ENCODE measurements at places on chromosomes 11 and 22. TPM values are rescaled to one million over a fixed set of nuclear protein-coding genes. Genes with fewer than 3 reads are reported as not detected.

The SCGB1C1 gene
- not detected for total RNA-seq

The UPK3A gene
- total RNA-seq, result not detected

The ZBTB16 gene
- 3.8 TPM for total RNA-seq

DNA sequence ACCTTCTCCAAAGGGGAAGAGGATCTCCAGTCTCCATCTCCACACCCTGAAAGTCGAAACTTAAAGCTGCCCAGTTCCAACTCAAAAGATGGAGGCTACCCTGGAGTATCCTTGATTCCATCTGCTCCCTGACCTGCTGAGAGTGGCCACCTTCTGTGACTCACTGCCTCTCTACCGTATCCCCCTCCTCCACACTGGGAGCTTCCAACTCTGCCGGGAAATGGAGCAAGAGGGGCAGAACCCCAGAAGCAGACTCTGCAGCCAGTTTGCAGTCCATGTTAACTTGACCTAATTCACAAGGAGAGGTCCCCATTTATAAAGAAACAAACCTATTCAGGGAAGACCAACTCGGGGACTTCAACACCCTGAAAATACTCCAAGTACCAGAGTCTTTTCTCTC, 22.0 kb upstream of the IRAG1 start:
- H3K27ac ChIP-seq, result no peak overlapping the region
- H3K36me3 ChIP-seq, result no peaks in the 10 kb centered on the region
- no peak overlapping the region for H3K4me3 ChIP-seq
- H3K27me3 ChIP-seq, result peaks cover 22% of the 10 kb centered on the region

DNA sequence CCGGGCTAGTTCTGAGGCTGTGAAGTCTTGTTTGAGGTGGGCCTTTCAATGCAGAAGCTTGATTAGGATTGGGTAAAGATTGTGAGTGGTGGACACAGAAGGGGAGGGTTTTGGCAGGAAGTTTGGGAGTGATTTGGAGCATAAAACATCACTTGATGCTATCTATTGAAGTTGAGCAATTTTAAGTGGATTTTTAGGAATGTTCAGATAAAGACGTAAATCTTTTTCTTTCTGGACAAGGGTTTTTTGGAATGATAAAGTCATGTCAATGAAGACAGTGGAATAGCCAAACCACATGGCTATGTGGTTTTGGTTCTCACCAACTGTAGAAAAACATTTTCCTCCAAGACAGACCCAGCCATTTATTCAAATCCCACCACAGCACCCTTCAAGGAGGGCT, 111.2 kb upstream of the SNX19 start:
- H3K27me3 ChIP-seq, result no peaks in the 10 kb centered on the region
- no peak for DNase-seq
- no peak overlapping the region for H3K27ac ChIP-seq
- no peaks in the 10 kb centered on the region for H3K36me3 ChIP-seq
- H3K4me3 ChIP-seq, result no peak overlapping the region
- no peaks in the 10 kb centered on the region for H3K4me1 ChIP-seq

The C11orf52 gene
- total RNA-seq, result not detected

- no peaks in the 10 kb centered on the region for H3K27me3 ChIP-seq
- peaks cover 43% of the 10 kb centered on the region for H3K4me1 ChIP-seq
- no peak for DNase-seq
- no peak overlapping the region for H3K27ac ChIP-seq
- H3K4me3 ChIP-seq, result no peak overlapping the region
- no peaks in the 10 kb centered on the region for H3K36me3 ChIP-seq
Observed at GRCh38 chr11:86459002-86459385, 84.3 kb downstream of the CCDC81 start.

DNA sequence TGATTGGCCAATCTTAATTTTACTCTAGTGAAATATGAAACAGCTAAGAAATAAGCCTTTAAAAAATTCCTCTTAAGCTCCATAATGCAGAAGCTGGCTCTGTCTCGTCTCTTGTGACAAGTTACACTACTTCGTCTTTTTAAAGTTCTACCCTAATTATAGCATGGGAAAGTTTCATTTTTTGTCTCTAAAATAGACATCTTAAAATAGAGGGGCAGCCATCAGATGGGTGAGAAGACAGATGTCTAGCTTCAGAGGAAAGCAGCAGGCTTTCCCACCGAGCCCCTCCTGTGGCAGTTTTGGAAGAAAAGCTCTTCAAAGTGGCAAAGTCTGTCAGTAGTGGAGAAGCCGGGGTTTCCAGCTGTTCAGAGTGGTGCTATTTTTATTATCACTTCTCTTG, 39.5 kb downstream of the XRRA1 start:
- no peak overlapping the region for H3K4me3 ChIP-seq
- H3K36me3 ChIP-seq, result peaks cover 25% of the 10 kb centered on the region
- H3K27ac ChIP-seq, result no peak overlapping the region
- H3K27me3 ChIP-seq, result no peaks in the 10 kb centered on the region

DNA sequence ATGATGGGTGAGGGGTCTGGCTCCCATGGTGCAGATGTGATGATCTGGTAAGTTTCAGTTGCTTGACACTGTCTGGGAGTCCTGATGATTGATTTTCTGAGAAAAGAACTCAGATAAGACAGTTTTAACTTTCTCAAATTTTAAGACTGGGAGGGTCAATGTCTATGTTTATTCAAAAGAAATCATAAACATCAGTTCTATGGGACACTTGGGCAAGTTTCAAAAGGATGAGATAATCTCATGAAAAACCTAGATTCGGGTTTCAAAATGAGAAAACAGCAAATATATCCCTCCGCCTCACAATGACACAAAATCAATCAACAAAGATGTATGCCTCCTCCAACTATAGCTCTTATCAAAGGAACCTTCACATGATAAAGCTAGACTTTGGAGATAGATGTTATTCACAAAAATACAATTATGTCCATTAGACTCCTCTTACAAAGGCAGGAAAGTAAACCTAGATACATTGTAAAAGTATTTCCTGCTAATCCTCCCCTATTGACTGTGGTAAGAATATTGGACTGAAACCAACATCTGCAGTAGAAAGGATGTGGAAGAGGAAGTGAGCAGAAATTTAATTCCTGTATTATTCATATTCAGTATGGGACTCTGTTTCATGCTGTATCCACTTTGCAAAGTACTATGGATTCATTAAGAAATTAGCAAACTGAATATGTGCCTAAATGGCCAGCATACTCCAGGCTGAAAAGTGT, 21.6 kb downstream of the SVIP start:
- no peaks in the 10 kb centered on the region for H3K36me3 ChIP-seq
- no peak overlapping the region for H3K4me3 ChIP-seq
- no peaks in the 10 kb centered on the region for H3K4me1 ChIP-seq
- H3K27me3 ChIP-seq, result no peaks in the 10 kb centered on the region

The MFNG gene
- 207 TPM for total RNA-seq

GRCh38 chr22:46846150-46846831, 83.8 kb downstream of the TBC1D22A start:
- H3K4me1 ChIP-seq, result peaks cover 14% of the 10 kb centered on the region
- no peak overlapping the region for H3K4me3 ChIP-seq
- H3K36me3 ChIP-seq, result peaks cover 20% of the 10 kb centered on the region
- H3K27me3 ChIP-seq, result no peaks in the 10 kb centered on the region
- DNase-seq, result no peak

The SCT gene
- total RNA-seq, result not detected

The NXPE4 gene
- not detected for total RNA-seq

DNA sequence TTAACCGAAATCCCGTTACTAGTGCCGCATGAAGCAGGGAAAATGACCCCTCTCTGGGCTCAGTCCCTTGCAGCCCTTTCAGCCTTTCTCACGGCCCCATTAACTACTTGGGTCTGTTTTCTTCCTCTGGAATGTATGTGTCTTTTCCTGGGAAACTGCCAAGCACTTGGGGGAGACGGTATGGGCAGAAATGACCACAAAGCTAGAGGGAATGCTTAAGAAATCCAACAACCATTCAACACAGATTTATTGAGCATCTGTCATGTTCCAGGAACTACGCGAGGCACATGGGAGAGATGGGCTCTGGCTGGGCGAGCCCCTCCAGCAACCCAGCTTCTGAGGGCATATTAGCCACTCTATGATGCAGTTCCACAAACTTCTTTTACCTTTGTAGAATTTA, 462.6 kb downstream of the BUD13 start:
- H3K36me3 ChIP-seq, result no peaks in the 10 kb centered on the region
- DNase-seq, result no peak
- no peak overlapping the region for H3K27ac ChIP-seq

The PARVG gene
- total RNA-seq, result 48.9 TPM

The CSTF3 gene
- total RNA-seq, result 38.7 TPM

The SLC6A5 gene
- total RNA-seq, result not detected

GRCh38 chr11:102318469-102318868, 1.2 kb downstream of the BIRC3 start:
- H3K4me3 ChIP-seq, result peak overlapping the region; percentile 91
- H3K36me3 ChIP-seq, result peaks cover 47% of the 10 kb centered on the region
- H3K4me1 ChIP-seq, result peaks cover 60% of the 10 kb centered on the region
- H3K27ac ChIP-seq, result peak overlapping the region; percentile 88

GRCh38 chr11:62816557-62816956, 11.3 kb upstream of the NXF1 start:
- no peak overlapping the region for H3K27ac ChIP-seq
- peaks cover 2% of the 10 kb centered on the region for H3K4me1 ChIP-seq
- H3K36me3 ChIP-seq, result peaks cover 23% of the 10 kb centered on the region
- DNase-seq, result no peak
- H3K27me3 ChIP-seq, result no peaks in the 10 kb centered on the region

The IL17REL gene
- 0.09 TPM for total RNA-seq

- no peaks in the 10 kb centered on the region for H3K36me3 ChIP-seq
- H3K4me3 ChIP-seq, result no peak overlapping the region
- H3K27me3 ChIP-seq, result peaks cover 3% of the 10 kb centered on the region
- H3K4me1 ChIP-seq, result peaks cover 2% of the 10 kb centered on the region
- H3K27ac ChIP-seq, result no peak overlapping the region
- no peak for DNase-seq
Observed at GRCh38 chr11:11584937-11585336, 36.9 kb downstream of the GALNT18 start.

The CRYBB3 gene
- not detected for total RNA-seq

The GRAP2 gene
- total RNA-seq, result 34.4 TPM

DNA sequence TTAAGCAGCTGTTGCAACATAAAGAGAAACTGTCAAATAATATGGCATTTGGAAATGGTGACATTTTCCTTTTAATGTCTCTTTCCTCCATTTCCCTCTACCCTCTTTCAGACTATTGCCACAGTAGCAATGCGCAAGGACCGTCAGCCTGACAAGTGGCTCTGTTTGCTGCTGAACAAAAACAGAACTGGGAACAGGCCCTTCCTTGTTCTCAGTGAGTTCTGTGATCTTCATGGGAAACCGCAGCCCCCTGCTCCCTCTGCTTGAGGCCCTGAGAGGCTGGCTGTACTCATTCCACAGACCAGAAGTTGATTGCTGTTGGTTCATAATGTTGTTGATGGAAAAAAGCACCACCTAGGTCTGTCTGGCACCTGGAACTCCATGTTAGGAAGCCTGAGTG, 559.7 kb downstream of the OPCML start:
- H3K4me1 ChIP-seq, result no peaks in the 10 kb centered on the region
- H3K36me3 ChIP-seq, result no peaks in the 10 kb centered on the region
- DNase-seq, result no peak
- no peak overlapping the region for H3K4me3 ChIP-seq
- no peak overlapping the region for H3K27ac ChIP-seq
- no peaks in the 10 kb centered on the region for H3K27me3 ChIP-seq

DNA sequence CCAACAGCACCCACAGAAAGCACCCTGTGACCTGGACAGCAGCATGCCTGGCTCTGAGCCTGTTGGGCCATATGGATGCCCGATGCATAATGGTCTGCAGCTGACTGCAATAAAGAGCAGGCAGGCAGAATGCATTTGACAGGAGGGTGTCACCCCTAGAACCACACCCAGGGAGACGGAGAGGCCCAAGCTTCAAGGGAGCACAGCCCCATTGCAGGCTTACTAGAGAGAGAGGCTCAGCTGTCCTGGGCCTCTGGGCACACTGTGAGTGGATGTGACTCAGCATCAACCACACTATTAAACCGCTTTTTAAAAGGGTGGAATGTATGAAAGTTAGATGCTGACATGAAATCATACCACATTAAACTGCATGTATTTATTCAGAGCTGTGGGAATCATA, 365.3 kb downstream of the CTTN start:
- H3K27me3 ChIP-seq, result no peaks in the 10 kb centered on the region
- H3K4me1 ChIP-seq, result no peaks in the 10 kb centered on the region
- no peaks in the 10 kb centered on the region for H3K36me3 ChIP-seq
- DNase-seq, result no peak
- no peak overlapping the region for H3K27ac ChIP-seq
